ENCODE measurements at places on chromosomes 13 and 19.
A peak's percentile ranks its signal among the peaks of the same experiment; 100 is the strongest.

DNA sequence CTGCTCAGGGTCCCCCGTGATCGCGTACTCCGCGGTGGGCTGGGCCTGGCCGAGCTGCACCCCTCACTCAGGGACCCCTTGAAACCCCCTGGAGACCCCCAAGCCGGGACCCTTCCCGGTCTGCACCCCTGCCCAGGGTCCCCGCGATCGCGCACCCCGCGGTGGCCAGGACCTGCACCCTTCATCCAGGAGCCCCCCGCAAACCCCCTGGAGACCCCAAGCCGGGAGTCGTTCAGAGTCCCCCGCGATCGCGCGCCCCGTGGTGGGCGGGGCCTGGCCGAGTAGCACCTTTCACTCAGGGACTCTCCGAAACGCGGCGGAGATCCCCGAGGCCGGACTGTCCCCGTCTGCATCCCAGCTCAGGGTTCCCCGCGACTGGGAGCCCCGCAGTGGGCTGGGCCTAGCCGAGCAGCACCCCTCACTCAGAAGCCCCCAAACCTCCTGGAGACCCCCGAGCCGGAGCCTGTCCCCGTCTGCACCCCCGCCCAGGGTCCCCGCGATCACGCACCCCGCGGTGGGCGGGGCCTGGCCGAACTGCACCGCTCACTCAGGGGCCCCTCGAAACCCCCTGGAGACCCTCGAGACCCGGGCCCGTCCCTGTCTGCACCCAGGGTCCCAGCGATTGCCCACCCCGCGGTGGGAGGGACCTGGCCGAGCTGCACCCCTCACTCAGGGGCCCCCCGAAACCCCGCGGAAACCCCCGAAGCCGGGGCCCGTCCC lies 748 bp downstream of the LMNB2 start:
- peak; percentile 64 for DNase-seq

- peak; percentile 39 for DNase-seq
These were observed 73.5 kb upstream of the PCDH17 start for GRCh38 chr13:57558051-57558467.

- no peak for DNase-seq
These were observed 83.0 kb upstream of the FNDC3A start for GRCh38 chr13:48892688-48893075.

- no peak for DNase-seq
These were observed 6.2 kb upstream of the SPART start for GRCh38 chr13:36352350-36352749.

DNA sequence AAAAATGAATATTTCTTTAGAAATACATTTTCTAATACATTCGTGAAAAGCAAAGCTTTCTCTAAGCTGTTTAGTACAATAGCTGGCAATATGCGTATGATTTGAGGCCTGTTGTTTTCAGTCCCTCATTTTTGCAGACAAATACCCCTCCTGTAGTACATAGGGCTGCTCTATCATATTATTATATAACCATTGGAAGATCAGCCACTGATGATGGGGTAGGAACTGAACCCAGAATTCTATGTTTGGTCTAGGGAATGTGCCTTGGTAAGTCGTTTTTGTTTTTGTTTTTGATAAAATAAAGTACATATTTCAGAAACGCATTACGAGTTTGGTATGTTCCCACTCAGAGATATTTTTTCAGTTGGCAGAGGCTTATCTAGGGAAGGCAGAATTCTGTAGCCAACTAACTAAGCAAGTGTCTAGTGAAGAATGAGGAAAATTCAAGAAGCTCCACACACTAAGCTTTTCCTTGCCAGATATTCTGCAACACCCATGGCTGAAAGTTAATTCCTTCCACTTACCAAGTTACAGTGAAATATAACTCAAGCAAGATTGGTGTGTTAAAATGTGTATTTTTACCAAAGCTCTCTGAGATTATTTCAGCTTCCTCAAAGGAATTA lies 656.9 kb upstream of the MIR17HG start:
- DNase-seq = no peak

- DNase-seq = no peak
These were observed 230.8 kb downstream of the DCT start for GRCh38 chr13:94248454-94249228.

Data from hematopoietic multipotent progenitor cell treated with erythropoietin and hydrocortisone succinate and interleukin-3 and kit ligand, for 6 days (in vitro differentiated cells).